Smooth muscle cell of the brain vasculature (primary cell): ENCODE measurements at places on chromosomes 7 and 10.
A peak's percentile ranks its signal among the peaks of the same experiment; 100 is the strongest.

DNA sequence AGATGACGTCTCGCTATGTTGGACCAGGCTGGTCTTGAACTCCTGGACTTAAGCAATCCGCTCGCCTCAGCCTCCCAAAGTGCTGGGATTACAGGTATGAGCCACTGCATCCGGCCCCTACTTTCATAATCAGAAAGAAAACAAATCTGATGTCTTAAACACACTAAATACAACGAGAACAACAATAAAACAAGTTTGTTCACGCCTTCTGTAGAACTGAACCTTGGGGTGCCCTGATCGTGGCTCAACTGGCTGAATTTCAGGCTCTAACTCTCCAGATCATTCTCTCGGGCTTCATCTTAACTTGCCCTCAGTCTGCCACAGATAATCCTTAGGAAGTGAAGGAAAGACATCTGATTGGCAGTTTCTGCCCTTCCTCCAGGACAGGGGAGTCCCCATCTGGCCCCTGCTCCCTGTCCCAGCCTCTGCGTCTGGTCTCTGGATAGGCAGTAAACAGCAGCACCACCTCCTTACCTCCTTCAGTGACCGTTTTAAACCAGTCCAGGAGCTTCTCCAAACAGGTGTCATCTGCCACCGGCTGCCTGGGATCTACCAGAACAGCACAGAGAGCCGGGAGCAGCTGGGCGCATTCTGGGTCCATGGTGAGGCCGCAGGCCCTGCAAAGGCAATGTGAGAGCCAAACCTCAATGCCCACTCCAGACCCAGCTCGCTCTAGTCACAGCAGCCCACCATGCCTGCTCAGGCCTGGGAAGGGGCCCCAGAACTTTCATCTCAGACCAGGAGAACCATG is 1.3 kb downstream of the BRAT1 start:
- no peak for DNase-seq

- no peak for DNase-seq
These were observed 17.2 kb downstream of the SH2B2 start for GRCh38 chr7:102303669-102304422.

DNA sequence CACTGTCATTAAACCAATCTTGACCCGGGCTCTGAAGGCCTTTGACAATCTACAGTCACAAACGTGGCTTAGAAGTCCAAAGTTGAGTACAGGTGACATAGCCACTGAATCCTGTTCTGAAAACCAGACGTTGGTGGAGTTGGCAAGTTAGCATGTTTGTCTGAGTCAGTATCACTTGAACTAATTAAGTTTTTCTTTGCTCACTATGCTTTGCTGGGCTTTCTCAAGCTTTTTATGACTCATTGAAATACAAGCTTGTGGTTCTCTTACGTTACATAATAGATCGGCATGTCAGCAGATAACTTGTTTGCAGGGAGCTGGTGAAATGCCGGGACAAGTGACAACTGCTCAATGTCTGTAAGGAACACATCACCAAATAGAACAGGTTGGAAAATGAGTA is 53.8 kb downstream of the ARL5B start:
- no peak for DNase-seq

DNA sequence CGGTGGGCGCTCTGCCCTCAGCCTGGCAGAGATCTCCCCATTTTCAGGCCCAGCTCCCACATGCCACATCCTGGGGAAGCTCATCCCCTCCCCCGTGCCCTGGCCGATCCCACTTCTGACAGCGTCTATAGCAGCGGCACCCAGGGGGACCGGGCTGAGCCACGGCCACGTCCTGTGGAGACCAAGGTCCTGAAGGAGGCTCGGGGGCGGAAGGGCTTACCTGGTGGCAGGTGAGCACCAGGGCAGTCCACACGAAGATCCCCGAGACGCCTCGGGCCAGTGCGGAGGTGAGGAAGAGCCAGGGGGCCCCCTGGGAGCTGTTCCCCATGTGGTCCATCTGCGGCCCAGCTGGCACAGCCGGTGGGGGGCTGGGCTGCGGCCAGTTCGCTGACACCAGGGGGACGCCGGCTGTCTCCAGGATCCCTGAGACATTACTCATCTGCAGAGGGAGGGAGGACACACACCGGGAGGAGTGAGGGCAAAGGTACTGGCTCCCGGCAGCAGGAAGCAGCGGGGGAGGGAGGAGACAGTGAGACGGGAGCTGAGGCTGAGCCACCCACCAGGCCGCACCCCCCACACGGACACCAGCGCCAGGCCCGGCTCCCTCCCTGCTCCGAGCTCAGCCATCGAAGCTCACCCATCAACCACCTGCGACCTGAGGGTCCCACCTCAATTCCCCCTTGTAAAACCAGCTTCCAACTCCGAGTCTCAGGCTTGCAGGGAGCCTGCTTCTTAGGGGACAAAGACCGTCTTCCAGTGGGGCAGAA is 776 bp downstream of the TMEM184A start:
- no peak for DNase-seq

DNA sequence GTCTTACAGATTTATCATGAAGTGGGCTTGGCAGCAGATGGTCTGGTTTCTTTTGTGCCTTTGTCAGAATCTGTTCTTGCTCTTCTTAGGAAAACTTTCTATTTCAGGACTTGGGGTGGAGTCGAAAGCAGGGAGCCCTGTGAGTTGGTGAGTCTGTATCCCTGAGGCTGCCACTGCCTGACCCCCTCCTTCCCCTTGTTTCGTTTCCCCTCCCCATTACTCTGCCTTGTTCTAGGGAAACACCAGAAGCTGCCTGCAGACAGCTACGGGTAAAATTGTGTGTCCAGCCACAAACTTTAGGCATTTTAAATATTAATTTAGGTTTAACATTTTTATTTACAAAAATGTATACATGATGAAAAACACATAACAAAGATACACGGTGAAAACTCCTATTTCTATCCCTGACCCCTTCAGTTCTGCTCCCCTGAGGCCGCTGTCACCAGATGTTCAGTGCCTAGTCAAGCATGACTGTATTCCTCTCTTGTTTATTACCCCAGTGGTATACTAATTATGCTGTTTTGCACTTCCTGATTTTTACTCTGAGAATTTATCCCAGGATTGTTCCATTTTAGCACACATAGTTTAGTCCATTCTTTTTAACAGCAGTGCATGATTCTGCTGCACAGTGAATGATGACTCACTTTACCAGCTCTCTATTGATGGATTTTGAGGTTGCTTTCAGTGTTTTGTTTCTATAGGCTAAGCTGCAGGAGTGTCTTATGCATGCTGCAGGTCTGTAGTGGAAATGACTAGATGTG is 9.1 kb downstream of the TSPAN14 start:
- DNase-seq, result no peak

- peak; percentile 71 for DNase-seq
These were observed at the start of gene LRRTM3 for GRCh38 chr10:66925896-66926715. Gene LRRTM3 (plus strand): TSS chr10:66926036.

GRCh38 chr7:93894426-93894825 is 3.9 kb upstream of the TFPI2 start:
- no peak for DNase-seq

DNA sequence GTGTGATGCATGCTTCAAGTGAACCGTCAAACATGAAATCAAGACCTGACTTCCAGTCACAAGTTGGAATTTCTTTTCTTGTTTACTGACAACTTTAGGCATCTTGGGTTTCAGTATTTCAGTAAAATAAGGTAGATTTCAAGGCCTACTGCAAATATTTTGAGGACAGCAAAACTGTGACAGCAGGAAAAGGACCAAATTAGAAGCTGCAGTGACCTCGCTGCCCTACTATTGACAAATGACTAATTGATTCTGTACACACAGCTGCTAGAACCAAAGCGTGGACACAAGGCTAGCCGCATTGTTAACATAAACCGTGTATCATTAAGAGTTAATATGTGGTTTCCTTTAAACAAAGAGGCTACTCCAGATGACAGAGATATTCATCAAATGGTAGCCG is 105.7 kb upstream of the SEC61G start:
- no peak for DNase-seq

DNA sequence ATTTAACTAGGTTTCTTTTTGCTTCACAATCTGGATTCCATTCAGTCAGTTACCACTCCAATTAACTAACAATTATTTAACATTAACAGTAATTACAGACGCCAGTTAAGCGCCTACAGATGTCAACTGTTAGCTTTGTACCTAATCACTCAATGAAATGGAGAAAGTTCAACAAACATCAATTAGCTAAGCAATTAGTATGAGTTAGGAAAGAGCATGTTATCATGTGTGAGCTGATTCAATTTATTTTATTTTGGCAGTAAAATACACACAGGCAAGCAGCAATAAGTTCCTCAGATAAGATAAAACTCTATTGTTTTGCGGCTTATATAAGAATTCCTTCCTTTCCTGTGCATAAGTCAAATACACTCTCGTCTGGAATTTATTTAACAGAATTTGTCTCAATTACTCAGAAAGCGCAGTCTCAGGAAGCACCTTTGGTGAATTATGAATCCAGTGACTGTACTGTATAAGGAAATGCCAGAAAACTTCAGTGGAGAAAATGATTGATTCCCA is 427.1 kb upstream of the GALNT17 start:
- no peak for DNase-seq

DNA sequence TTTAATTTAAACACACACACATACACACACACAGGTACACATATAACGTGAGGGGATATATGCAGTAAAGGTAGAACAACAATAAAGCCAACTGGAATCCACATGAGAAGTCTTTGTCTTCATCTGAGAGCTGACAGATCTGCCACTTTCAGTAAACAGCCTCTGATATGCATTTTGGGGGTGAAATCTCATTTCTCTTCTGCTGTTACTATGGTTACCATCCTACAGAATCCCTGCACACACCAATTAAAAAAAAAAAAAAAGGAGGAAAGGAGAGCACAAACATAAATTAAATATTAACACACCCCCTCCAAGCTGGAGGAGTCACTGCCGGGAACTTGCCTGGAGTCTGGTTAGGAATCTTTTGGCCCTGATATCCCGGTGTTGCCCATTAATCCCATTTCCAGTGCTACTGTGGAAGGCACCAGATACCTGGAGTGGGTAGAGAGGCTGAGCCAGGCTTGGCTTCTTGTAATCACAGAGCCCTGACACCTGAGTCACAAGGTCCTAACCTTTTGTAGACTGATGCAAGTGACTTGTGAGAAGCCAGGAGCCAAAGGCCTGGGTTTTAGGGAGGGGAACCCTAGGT is 169.1 kb downstream of the LHFPL3 start:
- no peak for DNase-seq

DNA sequence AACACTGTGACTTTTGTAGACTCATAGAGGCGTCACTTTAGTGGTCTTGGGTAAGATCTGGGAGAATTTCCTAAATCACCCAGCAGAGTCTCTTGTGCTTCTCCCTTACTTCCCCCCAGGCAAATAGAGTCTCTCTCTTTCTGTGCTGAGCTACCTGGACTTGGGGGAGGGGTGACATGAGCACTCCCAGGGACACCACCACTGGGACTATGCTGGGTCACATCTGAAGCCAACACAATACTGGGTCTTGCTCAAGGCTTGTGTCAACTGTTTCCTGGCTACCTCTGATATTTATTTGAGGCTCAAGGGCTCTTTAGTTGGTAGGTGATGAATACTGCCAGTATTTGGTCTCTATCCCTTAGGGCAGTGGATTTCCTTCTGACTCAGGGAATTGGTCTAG is 214.6 kb upstream of the TPK1 start:
- DNase-seq, result no peak

GRCh38 chr10:114303556-114303955 is 64.5 kb downstream of the VWA2 start:
- DNase-seq, result no peak

- no peak for DNase-seq
These were observed 11.3 kb downstream of the DMBT1 start for GRCh38 chr10:122571892-122572291.

- DNase-seq, result no peak
These were observed 9.9 kb downstream of the LRRC4 start for GRCh38 chr7:128021366-128021765.
